ENCODE measurements at places on chromosomes 1 and 21.

GRCh38 chr21:33189824-33190223 is 39.9 kb upstream of the IFNAR2 start:
- no peak for DNase-seq

GRCh38 chr1:214670098-214670497 is 67.1 kb downstream of the CENPF start:
- DNase-seq: peak; percentile 29

DNA sequence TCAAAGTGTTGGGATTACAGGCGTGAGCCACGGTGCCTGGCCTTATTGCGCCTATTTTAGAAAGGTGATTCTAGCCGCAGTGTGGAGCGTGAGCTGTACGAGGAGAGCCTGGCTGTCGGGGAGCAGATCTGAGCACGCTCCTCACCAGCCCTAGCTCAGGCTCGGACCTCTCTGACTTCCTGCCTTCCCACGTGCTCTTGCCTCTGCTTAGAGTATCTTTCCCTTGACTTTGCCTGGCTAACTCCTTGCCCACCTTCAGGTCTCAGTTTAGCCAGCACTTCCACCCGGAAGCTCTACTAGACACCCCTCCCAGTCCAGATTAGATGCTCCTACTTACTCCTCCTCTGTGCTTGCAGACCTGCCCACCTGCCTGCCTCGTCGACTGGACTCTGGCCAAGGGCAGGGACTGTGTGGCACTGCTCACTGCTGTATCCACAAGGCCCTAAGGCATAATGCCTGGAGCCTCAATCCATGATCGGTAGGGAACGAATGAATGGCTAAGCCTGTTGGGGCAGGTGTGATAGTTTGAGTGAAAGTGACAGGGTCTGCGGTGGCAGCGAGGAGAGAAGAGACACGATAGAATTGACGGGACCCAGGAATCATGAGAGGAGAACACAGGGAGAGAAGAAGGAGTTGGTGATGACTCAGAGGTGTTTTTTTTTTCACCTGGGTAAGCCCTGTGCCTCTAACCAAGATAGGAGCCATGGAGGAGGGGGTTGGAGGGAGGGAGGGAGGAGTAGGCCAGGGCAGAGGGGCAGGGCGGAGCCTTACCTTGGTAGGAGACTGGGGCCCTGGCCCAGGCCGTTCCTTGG is 28.1 kb upstream of the WASF2 start:
- DNase-seq: no peak

GRCh38 chr1:151716405-151716762 is 219 bp downstream of the CELF3 start:
- no peak for DNase-seq

DNA sequence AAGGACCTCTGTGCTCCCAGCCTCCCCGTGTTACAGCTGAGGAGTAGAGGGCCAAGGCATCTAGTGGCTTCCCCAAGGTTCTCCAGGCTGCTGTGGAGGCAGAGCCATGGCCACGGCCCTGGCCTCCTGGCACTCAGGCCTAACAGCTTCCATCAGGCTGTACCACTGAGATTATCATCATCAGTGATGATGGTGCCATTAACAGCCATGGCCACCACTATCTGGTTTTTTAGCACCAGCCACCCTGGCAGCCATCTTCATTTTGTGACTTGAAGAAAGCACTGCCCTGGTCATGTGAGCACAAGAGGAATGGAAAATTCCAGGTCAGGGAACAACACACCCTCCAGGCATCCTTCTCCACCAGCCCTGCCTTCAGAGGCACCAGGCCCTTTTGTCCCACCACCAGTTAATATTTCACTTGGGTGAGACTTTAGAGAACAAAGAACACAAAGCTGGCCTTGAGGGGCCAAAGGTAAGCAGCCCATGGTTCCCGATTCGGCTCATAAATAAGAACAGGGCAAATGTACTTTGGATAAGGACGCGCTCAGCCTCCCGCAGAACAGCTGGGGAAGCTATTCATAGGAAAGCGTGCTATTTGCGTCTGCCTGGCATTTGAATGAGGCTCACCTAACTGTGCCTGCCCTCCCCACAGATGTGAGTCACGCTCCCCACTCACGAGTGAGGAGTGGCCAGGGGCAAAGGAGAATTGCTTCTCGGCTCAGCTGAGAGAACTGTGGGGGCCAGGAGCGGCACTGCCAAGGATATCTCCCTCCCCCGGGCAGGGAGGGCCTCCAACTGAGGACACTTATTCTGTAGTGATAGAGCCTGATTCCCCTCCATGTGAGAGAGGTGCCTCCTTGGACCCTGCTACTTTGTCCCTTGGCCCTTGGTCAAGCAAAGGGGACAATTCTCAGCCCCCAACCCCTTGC is 95.6 kb downstream of the CD58 start:
- DNase-seq: no peak

Measured in lung microvascular endothelial cell (primary cell).